Inflammatory macrophage treated with lipopolysaccharide for 4 hours (primary cell): ENCODE measurements at places on chromosomes 12 and 14.

GRCh38 chr14:104864267-104865080, 594 bp upstream of the CEP170B start:
- DNase-seq = no peak

DNA sequence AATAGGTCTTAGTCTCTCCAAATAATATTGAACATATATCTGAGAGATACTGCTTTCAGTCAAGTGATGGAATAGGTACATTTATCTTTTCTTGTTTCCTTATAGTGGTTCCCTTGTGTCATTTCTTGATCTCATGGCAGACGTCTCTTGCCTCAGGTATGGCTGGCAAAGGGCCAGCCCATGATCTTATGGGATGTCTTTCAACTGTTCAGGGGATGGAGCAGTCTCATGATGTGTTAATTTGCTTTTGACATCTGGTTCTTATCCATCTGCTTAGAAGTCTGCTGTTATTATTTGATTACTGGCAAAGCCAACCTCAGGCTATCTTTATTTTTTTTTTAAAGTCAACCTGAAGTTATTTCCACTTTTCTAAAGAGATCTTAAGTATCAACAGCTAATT, 262.9 kb downstream of the TMEM117 start:
- no peak for DNase-seq

- DNase-seq = peak; percentile 72
These were observed 17.5 kb downstream of the ANAPC5 start for GRCh38 chr12:121334513-121335343.

- DNase-seq = peak; percentile 40
These were observed 126.2 kb downstream of the CRADD start for GRCh38 chr12:93803424-93803807.

DNA sequence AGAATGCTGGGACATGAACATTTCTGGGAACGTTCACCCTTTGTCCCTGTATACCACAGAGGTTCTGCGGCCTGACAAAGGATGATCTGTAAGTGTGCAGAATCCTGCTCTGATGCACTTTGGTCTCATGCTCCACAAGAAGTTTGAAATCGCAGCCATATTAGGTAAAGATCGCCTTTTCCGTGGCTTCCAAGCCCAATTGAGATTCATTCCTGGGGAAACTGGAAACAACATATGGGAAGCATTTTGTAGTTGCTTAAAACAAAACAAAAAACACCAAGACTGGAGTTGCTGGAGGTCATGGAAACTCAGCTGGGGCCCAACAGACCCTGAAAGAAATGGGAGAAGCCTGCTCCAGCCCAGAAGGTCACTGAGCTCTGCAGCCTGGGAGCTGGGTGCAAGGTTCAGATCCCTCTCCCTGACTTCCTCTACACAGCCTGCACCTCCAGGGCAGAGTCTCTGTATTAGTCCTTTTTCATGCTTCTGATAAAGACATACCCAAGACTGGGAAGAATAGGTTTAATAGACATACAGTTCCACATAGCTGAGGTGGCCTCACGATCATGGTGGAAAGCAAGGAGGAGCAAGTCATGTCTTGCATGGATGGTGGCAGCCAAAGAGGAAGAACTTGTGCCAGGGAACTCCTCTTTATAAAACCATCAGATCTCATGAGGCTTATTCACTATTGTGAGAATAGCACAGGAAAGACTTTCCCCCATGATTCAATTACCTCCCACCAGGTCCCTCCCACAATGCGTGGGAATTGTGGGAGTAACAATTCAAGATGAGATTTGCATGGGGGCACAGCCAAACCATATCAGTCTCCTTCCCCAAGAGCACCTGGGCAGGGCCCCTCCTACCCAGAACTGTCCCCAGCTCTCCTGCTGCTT, 60.8 kb upstream of the CHGA start:
- peak; percentile 85 for DNase-seq
